Activated T-helper 9 cell treated with anti-CD3 and anti-CD28 coated beads, Interleukin-2, amount 50 U/mL, for 16 hours (primary cell): ENCODE measurements at places on chromosomes 2 and 18.

GRCh38 chr2:3759761-3760160 lies 56.4 kb downstream of the DCDC2C start:
- no peak for DNase-seq

DNA sequence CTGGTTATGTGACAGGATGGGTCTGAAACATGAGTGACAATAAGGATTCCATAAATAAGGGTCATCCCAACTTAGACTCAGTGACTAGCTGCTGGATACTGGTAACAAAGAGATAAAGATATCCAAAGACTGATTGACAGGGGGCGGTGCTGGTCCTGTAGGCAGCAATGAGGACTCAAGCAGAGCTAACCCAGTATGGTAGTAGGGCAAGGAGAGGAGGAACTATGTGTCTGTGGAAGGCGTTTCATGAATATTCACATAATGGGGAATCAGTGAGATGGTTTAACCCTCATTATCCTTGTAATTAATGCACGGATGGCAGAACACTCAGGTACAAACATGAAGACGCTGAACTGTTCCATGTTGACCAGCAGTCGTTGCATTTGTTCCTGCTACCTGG lies 102.5 kb upstream of the EML6 start:
- DNase-seq = no peak

DNA sequence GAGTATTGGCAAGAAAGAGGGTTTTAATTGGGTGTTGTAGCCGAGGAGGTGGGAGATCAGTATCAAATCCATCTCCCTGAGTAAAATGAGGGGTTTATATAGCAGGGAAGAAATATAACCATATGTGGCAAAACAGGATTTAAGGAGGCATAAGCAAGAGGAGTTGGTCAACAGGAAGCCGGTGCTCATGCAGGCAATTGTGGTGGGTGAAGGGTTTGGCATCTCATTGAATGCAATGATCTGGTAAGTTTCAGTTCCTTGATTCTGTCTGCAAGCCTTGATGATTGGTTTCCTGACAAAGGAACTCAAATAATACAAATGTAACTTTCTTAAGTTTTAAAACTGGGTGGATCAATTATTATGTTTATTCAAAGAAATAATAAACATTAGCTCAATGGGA lies 564.4 kb upstream of the LINC00305 start:
- no peak for DNase-seq

DNA sequence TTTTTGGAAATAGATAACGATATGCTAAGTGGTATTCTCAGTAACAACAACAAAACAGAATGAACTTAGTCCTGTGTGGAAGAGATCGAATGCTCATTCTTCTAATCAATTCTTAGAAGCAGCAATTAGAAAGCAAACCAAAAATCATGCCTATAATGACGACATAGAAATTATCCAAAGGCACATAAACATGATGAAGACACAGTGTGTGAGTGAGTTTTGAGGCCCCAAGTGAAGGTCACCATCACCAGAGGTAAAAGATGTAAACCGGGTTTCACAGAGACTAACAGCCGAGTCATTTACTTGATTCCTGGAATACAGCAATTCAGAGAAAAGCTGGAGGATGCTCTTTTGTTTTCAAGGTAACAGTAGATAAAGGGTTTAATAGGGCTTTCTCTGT lies 509.2 kb downstream of the TDRD15 start:
- DNase-seq = no peak

GRCh38 chr2:194166818-194167217 lies 1490.2 kb upstream of the SLC39A10 start:
- no peak for DNase-seq

DNA sequence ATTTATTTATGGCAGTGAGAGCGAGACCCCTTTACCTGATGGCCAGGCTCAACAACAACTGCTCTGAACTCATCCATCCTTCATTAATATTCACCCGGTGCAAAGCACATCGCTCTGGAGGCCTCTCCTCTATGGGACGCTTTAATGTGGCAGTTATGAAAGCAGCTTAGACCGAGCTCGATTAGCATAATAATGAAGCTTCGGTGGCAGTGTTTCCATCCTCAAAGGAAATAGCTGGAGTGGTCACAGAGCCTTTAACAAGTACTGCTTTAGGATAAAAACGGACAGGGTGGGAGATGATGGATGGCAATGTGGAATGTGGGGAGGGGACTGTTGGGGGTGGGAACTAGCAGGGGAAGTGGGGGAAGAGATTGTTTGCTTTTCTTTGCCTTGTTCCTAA lies 243.9 kb downstream of the SLC4A3 start:
- DNase-seq = no peak

GRCh38 chr2:95303191-95303919 lies 6.2 kb downstream of the KCNIP3 start:
- DNase-seq = no peak

DNA sequence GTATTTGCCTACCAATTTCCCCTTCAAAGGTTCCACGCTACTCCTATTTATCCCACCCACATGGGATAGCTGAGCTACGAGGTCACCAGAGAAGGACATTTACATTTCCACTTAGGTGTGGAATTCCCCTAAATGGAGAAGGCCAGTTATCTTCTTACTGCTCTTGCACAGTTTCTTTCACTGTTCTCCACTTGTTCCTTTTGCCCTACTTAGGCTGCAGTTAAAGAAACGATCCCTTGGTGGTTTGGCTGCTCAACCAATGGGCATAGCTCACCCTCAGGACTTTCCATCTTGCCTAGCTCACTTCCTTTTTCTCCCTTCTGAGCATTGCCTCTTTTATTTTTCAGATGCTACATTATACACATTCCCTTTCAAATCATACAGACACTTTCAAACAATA lies 11.2 kb upstream of the NABP1 start:
- DNase-seq = no peak

DNA sequence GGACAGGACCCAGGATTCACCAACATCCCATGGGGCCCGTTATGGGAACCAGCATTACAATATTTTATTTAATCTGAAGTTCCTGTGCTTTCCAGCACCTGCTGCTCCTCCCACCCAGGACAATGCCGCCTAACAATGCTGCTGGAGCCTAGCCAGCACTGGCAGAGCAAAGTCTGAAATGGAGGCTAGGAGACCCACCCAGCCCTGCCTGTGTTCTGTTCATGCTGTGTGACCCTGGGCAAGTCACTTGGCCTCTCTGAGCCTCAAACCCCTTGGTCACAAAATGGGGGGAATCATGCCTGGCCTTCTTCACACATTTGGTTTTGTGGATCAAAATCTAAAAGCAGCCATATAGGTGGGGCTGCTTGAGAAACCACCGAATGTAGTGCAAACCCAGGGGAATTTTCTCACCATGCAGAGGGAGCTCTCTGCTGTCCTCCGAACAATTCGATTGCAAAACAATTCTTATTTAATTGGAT lies 38.5 kb upstream of the ODC1 start:
- DNase-seq = no peak

DNA sequence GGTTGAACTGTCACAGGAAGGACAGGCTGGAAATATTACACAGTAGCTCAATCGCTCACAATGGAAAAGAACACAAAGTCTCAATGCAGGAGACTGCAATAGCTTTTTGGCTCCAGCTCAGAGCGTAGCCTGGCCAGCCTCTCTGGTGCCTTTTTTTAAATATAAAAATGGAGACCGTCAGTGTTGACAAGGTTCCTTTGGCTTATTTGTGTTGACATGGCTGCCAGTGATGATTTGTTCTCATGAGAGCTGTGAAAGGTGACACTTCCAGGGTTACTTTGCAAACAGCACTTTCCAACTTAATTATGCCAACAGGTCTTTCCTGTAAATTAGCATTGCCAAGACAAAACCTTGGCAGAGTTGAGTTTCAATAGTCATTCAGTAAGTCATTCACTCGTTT lies 70.8 kb downstream of the KCNE4 start:
- DNase-seq = no peak

DNA sequence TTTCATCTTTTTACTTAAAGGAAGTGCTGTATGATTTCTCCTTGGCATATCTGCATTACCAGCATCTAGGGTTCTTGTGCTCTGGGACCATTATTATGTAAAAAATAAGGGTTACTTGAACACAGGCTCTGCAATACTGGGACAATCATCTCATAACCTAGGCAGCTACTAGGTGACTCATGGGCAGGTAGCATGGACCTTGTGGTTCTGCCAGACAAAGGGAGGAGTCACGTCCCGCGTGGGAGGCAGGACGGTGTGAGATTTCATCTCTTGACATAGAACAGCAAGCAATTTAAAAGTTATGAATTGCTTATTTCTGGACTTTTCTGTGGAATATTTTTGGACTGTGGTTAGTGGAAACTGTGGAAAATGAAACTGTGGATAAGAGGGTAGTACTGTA lies 34.1 kb downstream of the ASAP2 start:
- DNase-seq = no peak

DNA sequence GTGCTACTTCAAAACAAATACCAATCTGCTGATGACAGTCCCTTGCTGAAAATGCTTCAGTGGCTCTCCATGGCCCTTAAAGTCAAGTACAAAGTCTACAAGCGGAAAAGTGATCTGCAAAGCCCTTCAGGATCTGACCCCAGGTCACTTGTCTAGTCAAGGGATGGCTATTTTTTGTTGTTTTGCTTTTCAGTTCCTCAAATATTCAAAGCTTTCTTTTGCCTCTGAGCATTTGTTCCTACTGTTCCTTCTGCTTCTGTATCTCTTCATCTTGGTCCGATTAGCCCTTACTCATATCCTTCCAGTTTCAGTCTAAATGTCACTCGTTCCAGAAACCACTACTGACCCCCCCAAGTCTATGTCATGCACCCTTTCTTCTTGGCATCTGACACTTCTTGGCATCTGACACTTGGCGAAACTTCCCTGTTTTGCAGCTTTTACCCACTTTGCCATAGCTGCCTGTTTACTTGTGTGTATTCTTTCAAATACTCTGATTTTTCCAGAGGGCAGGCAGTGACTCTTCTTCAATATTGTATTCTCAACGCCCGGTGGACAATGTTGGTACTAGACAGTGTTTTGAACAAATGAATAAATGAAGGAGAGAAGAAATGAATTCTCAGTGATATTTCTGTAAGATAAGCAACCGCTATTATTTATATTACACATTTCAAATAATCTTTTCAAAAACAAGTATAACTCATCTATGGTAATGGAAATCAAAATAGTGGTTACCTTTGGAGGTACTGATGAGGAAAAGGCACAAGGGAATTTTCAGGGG lies 175.9 kb upstream of the FN1 start:
- no peak for DNase-seq

- no peak for DNase-seq
Measured at GRCh38 chr18:75358928-75359327, 68.6 kb downstream of the SMIM21 start.

GRCh38 chr18:42107287-42107686 lies 152.3 kb downstream of the PIK3C3 start:
- no peak for DNase-seq

- no peak for DNase-seq
Measured at GRCh38 chr18:3059272-3059671, 46.3 kb upstream of the LPIN2 start.

DNA sequence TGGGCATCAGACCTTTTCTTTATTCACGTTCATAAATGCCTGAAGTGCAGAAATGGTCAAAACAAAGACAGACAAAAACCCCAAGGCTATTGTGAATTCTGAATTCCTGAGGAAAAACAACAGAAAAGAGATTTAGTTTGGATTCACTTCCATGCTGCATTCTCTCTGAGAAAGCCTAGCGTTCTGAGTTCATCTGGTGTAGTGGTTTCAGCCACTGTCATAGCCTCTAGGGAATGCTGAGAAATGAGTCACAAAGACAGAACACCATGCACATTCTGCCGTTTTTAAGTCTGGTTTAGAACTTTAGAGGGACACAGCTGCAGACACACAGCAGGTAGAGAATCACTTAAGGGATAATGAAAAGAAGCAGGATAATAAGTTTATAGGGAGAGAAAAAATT lies 93.8 kb downstream of the LRP1B start:
- DNase-seq = no peak

DNA sequence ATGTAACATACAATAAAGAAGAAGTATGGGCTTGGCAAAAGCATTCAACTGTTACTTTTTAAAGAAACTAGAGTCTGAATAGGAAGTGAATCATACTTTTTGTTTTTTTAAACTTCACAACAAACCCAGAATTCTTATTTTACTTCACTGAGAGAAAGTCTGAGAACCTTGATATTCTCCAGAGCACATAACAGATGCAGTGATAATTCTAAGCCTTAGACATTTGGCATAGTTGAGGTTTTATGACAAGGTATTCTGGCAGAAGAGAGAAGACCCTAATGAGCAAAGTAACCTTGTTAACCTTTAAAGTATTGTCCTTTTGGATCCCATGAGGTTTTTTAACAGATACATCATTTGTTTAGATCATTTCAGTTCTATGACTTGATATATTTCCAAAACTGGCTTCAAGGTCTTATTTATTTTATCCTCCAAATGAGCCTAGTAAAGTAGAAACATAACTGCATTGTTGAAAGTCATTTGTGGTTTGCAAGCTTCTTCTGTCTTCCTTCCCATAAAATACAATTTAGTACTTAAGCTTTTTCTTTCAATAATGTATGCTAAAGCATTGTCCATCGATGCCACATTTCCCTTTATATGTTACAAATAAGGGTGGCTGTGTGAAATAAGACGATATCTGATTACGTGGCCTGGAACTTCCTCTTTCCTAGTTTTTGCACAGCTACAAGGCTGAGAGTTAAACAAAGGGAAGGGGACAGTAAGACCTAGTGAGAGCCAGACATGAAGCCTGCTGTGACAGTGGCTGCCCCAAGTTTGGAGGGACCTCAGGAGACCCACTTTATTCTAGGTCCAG lies 86.1 kb upstream of the ITPRID2 start:
- DNase-seq = no peak

DNA sequence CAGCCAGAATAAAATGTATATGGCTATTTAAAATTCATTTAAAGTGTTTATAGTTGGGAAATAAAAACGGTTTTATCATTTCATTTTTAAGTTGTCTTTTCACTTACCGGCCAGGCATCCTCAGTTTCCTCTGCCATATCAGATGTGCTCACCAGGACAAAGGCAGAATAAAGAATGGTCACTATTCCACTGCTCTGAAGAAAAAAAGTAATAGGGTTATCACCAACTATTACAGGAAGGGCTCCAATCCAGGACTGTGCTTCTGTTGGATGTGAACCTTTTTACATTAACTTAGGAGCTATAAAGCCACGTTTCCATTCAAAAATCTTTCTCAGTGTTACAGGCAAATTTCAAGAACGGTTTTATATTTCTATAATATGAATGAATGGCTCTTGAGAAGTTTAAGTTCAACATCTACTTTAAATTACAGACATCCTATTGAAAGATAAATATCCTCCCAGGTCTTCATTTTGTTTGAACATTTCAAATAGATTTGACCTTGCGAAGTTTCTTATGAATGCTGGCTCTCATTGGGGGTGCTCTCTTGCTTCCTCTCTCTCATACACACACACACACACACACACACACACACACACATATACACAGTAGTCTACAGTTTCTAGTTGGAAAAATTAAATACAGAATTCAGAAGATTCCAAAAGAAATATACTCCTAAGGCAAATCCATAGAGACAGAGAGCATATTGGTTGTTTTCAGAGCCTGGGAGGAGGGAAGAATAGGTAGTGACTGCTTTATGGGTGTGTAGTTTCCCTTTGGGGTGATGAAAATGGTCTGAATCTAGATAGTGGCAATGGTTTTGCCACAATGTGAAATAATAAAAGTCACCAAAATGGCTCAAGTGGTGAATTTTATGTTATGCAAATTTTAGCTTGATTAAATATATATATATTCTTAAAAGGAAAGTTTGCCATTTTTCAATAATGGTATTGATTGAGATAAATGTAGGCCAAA lies 2.9 kb upstream of the SLC40A1 start:
- DNase-seq = no peak

- DNase-seq = no peak
Measured at GRCh38 chr18:55138401-55138800, 179.1 kb upstream of the CCDC68 start.
